ENCODE measurements at places on chromosomes 11 and 22. TPM values are rescaled to one million over a fixed set of nuclear protein-coding genes. Genes with fewer than 3 reads are reported as not detected.

Gene SEPTIN3
- total RNA-seq, result 1.3 TPM

Gene NRXN2
- total RNA-seq, result 0.87 TPM

Gene WT1
- total RNA-seq, result 5.5 TPM

Gene ART1
- not detected for total RNA-seq

Gene PGR
- total RNA-seq, result not detected

Gene ELMOD1
- 0.25 TPM for total RNA-seq

Gene FOLH1
- not detected for total RNA-seq

Gene PGA5
- total RNA-seq, result not detected

Gene PIH1D2
- total RNA-seq, result 0.65 TPM

Gene MYO18B
- 0.15 TPM for total RNA-seq

Gene CLCF1
- 50.6 TPM for total RNA-seq

Gene BET1L
- 49.2 TPM for total RNA-seq

Gene CST6
- total RNA-seq, result not detected

Gene DGAT2
- 1.7 TPM for total RNA-seq

Gene KRTAP5-1
- total RNA-seq, result not detected

Gene UBQLNL
- not detected for total RNA-seq

Gene APOL3
- total RNA-seq, result not detected

Gene RIC3
- total RNA-seq, result 3.6 TPM

Gene IGSF9B
- 1.8 TPM for total RNA-seq
